ENCODE measurements at places on chromosomes 12 and 14. TPM values are rescaled to one million over a fixed set of nuclear protein-coding genes. Genes with fewer than 3 reads are reported as not detected.

SLC8A3 gene
- total RNA-seq: 2.4 TPM

MAPKAPK5 gene
- total RNA-seq: 31.8 TPM

HOXC12 gene
- not detected for total RNA-seq

LRIG3 gene
- total RNA-seq: not detected

CMKLR1 gene
- not detected for total RNA-seq

IL31 gene
- total RNA-seq: not detected

BICDL1 gene
- 158 TPM for total RNA-seq

AHSA1 gene
- total RNA-seq: 295 TPM

CMAS gene
- 65.4 TPM for total RNA-seq

RPGRIP1 gene
- total RNA-seq: not detected

YEATS4 gene
- 57.3 TPM for total RNA-seq

ADAM20 gene
- total RNA-seq: 2.4 TPM

POTEG gene
- not detected for total RNA-seq

ATF7 gene
- total RNA-seq: 30.1 TPM

TMEM119 gene
- total RNA-seq: 0.09 TPM

DIO3 gene
- total RNA-seq: not detected

ANKRD33 gene
- total RNA-seq: not detected

FSCB gene
- total RNA-seq: not detected

GALNT9 gene
- total RNA-seq: not detected

KRT79 gene
- 0.12 TPM for total RNA-seq

APOF gene
- total RNA-seq: not detected

Measured in activated naive CD4-positive, alpha-beta T cell treated with anti-CD3 and anti-CD28 coated beads, Interleukin-2, amount 50 U/mL, for 72 hours (primary cell).